Stimulated activated CD4-positive, alpha-beta T cell treated with anti-CD3 and anti-CD28 coated beads, Interleukin-15, amount 100 ng/mL, for 24 hours (primary cell): ENCODE measurements at places on chromosomes 7 and 10.
A peak's percentile ranks its signal among the peaks of the same experiment; 100 is the strongest.

DNA sequence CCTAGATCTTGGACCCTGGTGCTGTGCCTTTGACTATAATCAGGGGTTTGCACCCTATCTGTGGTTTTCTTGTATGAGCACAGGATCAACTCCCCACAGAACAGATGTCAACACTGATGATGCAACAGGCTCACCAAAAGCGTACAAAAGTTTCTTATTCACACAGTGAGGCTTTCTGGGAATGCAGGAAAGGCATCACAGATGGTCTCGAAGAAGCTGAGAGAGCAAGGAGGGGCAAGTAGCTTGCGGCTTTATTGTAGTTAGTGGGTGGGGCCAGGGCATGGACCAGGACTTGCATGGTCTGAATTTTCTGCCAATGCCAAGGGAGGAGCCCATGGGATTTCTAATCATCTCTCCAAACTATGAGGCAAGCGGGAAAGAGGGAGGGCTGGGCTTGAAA is 46.2 kb downstream of the SEC61G start:
- no peak for DNase-seq

DNA sequence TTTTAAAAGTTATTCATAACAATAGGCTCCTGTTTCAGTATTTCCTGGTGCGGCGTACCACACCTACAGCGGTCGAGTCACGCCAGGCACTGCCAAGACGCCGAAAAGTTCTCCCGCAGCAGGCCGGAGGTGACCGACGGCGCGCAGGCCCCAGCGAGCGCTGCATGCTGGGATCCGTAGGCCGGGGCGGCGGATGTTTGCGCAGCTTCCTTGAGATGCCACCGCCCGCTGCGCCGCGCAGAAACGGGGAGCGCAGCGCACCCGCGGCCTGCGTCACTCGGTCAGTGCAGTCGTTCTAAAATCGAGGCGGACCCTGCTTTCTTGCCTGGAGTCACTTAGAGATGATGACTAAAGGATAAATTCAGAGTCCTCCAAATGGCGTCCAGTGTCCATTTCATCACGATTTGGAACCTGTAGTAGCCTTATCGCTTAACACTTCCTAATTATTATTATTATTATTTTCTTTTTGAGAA is 1.3 kb upstream of the KIF11 start:
- peak; percentile 93 for DNase-seq

- no peak for DNase-seq
Observed at GRCh38 chr10:2476218-2476811, 591.0 kb upstream of the PFKP start.

DNA sequence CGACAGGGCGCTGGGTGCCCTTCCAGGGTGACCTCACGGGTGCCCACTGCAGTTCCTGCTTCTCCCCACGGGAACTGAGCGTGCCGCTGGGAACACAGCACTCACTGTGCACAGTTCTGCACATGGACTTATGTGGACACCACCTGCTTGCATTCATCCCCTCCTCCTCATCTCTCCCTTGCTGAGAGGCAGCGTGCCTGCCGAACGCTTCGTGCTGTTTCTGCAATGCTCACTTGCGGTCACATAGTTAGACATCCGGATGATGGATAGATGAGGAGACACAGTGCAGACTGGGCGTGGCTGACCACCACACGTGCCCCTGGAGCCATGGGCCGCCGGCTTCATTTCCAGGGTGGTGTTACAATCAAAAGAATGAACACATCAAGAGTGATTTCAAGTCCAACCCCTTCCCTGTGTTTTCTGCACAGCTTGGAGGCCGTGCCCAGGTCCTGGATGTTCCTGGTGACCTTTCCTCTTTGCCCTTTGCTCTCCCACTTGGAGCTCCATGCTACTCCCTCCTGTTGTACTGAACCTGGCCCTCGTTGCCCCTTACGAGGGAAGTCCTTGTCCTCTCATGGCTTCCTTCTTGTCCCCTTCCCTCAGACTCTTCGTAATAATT is 119.4 kb downstream of the VIPR2 start:
- DNase-seq: no peak

DNA sequence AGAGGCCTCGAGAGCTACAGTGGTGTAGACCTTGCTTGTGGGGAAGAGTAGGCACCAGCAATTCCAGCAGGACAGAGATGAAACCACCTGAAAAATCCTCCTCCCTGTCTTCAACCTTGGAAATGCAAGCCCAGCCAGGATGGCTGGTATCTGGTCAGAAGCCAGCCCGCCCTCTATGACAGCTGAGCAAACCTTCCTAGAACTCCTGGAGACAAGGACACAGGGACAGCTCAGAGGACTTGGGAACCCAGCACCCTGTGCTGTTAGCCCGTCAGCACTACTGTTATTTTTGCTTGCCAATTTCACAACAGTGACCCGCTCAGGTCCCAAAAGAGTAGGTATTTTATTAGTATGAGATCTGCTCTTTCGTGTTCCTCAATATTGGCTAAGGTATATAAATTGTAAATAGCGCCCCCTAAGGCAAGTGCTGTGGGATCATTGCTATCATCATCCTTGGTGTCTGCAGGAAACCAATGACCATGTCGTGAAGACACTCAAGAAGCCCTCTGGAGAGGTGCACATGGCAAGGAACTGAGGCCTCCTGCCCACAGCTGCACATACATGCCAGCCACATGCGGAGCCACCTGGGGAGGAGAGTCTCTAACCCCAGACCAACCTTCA is 156.5 kb upstream of the CHST15 start:
- no peak for DNase-seq

- no peak for DNase-seq
Observed at GRCh38 chr10:48511066-48511874, 93.6 kb downstream of the ARHGAP22 start.

DNA sequence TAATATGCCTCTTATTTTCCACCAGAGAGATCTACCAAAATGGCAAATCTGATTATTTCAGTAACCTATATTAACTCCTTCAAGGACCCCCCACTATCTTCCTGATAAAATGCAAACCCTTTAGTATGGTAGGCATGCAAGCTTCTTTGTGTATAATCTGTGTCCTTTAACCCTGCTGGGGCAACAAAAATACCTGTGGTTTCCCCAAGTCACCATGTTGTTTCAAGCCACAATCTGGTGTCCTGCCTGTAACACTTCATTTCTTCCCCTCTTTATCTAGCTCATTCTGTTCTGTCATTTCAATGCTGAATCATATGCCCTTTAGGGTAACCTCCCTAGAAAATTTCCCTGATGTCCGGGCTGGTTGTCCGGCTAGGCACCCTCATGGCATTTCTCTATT is 5.3 kb downstream of the CALCR start:
- DNase-seq: no peak

DNA sequence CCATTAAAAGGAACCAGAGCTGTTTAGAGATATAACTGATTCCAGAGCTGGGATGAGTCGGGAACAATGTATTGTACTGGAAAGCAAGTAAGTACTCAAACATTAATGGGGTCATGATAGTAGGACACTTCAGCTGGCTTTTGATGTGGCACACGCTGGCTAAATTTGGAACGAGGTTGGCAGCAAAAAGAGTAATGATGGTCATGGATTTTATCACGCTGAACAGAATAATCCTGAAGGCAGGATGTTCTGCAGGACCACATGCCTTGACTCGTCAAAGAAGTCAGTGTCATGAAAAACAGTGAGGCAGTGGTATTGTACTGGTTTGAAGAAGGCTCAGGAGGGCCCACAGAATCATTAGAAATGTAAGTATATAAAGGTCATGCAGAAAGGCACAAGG is 220.3 kb downstream of the SNX13 start:
- no peak for DNase-seq

GRCh38 chr7:151351027-151351426 is 9.4 kb downstream of the NUB1 start:
- peak; percentile 70 for DNase-seq

DNA sequence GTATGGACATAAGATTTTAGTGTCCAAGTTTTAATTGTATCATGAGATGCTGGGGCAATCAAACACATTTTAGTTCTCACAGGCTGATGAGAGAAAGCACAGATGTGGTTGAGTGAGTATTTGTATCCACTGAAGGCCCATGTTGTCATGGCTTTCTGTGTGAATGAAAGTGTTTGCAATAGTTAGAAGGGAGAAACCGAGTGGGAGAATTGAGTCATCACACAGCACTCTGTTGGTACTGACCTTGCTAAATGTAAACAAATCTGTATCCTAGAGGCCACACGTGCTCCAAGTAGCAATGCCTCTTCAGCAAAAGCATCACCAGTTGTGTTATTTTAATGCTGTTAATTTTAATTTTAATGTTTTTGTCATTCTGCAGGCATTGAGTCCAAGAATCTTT is 121.2 kb downstream of the EMX2 start:
- DNase-seq: no peak

DNA sequence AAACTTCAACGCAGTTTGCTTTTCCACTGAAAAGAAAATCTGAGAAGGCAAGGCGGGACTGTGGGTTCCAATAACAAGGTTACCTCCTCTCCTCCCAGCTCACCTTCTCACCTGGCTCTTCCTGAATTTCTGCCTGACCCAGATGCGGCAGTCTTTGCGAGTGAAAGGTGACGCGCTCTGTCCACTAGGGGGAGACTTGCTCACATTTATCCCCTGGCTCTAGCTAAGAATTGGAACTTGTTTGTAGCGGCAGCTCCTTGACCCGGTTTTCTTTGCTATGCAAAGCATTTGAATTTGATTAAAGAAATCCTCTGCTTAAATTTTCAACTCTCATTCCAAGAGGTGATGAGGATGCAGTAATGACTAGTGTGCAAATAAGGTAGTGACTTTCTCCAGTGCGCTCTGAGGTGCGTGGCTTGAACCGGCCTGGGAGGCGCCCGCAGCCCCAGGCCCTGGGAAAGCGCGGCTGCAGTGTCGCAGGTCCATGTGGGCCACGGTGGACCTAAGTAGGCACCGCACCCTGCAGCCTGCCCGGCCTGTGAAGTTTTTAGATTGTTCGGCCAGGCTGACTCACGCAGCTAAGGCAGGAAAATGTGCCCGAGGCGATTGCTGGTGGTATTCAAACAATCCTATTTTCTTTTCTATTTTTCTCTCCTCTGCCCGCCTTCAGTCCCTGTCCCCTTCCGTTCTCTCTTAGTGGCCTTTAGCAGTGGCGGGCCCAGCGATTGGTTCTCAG is 336.9 kb upstream of the NPSR1 start:
- peak; percentile 47 for DNase-seq

GRCh38 chr7:82605247-82605864 is 161.8 kb upstream of the CACNA2D1 start:
- DNase-seq: peak; percentile 5

DNA sequence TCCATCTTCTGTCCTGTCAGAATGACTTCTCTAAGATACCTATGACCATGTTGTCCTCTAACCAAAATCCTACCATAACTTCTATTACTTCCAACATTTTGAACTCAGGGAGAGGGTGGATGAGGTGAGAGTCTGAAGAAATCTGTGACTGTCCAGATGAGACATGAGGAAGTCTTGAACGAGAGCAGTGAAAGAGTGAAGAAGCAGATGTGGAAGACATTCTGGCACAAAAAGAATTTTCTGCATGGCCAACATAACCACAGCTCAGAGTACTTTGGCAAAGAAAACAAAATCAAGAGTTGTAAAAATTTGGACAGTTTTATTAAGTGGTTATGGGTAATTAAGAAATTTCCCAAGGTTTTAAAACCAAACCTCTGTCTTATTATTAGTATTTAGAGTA is 141.6 kb downstream of the CPEB3 start:
- DNase-seq: no peak

GRCh38 chr7:98133621-98134303 is 27.1 kb downstream of the LMTK2 start:
- DNase-seq: no peak

DNA sequence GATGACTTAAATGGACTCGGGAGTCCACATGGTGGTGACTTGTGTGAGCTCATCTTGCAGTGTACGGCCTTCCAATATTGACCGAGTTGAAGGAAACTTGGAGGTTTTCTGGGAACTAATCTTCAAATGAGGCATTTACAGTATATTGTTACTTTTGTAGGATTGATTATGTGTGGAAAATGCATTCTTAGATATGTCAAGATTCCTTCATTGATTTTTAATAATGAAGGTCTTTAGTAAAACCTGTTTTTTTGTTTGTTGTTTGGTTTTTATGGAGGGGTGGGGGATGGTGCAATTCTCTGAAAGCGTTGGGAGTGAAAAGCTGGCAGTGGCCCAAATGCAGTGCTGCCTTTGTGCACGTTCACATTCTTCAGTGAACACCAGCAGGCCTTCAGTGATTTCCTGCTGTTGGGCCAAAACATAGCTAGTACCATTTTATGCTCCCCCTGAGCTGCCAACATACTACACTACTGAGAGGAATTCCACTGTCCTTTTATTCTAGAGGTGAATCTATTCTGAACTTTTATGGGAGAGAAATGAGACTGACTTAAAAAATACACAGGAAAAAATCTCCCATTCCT is 50.4 kb downstream of the CCNY start:
- DNase-seq: no peak

DNA sequence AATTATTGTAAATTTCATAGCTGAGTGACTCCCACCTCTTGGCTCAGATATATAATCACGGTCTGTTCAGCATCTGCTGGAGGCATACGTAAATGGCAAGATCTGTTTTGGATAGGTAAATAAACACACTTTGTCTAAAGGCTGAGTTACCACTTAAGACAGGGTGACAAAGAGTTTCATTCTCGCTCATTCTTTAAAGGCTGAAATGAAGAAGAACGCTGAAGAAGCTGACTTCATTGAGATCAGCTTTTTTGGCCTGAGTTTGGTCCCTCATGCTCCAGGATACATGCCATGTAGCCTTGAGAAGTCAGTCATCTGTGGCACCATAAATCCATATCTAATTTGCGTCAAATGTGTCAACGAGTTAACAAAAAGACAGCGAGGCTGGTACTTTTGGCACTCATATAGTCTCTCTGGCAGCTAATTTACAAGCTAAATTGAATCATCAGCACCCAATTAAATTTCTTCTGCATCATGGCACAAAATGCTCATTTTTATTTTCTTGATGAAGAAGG is 309.9 kb downstream of the GPAM start:
- no peak for DNase-seq

GRCh38 chr7:73918926-73919693 is 58.2 kb downstream of the TMEM270 start:
- no peak for DNase-seq
